Hematopoietic multipotent progenitor cell treated with erythropoietin and hydrocortisone succinate and interleukin-3 and kit ligand, for 17 days (in vitro differentiated cells): ENCODE measurements at places on chromosomes 2 and 18.
A peak's percentile ranks its signal among the peaks of the same experiment; 100 is the strongest.

GRCh38 chr2:215503381-215503780 is 67.5 kb upstream of the FN1 start:
- DNase-seq, result no peak

DNA sequence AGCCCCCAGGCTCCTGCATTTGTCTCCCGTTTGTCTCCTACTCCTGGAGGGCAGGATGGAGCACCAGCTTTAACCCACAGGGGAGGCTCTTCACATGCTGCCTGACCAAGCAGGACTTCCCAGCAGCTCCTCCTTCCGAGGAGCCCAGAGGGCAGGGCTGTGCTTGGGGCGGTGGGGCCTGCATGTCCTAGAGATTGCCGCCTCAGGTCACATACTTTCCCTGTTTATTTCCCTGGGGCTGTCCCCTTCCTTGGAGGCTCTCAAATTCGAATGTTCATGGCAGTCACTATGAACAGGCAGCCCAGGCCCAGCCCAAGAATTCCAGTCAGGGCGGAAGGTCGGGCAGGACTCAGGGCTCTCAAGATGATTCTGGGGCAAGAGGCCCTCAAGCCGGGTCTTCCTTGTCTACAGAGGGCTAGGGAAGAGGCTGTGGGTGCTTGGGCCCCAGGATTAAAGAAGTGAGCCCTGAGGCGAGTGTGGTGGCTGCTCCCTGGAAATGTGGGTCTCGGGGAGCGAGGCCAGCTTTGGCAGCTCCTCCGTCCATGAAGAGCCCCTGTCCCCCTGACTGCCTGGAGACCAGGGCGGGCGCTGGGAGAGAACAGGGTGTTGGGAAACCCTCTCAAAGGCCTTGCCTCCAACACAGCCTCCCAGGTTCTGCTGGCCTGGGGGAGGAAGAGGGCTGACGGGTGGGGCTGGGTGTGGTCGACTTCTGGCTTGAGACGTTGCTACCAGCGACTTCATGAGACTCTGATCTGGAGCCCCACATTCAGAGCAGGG is 48.9 kb upstream of the HPCAL1 start:
- DNase-seq, result no peak

DNA sequence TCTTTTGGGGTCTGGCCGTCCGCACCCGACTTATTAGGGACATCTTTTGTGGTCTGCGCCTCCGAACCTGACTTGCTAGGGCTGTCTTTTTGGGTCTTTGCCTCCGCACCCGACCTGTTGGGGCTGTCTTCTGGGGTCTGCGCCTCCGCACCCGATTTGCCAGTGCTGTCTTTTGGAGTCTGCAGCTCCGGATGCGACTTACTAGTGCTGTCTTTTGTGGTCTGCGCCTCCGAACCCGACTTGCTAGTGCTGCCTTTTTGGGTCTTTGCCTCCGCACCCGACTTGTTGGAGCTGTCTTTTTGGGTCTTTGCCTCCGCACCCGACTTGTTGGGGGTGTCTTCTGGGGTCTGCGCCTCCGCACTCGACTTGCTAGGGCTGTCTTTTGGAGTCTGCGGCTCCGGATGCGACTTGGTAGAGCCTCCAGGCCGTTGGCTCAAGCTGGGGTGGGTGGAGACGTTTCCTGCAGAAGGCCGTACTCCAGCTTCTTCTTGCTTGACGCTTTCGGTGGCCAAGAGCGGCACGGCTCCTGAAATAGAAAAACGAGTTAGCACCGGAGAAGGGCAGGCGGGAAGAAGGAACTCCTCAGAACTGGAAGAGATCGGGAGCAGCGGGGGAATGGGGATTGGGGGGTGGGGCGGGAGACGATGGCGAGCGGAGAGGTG is 498 bp downstream of the TGOLN2 start:
- DNase-seq, result peak; percentile 42

GRCh38 chr2:43178602-43179542 is 47.5 kb downstream of the ZFP36L2 start:
- DNase-seq, result peak; percentile 75

- DNase-seq, result no peak
These were observed 551.7 kb downstream of the SLC4A3 start for GRCh38 chr2:220178991-220179695.

DNA sequence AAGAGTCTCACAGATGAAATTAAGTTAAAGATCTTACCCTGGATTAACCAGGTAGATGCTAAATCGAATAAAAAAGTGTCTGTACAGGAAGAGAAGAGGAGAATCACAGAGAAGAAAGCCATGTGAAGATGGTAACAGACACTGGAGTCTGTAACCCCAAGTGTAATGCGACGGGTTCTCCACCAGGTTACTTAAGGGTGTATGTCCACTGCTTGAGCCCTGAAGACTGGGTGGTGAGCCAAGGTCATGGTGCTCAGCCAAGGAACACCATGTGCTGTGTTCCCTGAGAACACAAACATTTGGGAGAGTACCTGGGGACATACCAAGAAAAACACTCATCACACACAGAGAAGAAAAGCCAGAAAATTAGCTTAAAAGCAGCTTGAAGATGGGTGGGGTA is 8.2 kb upstream of the ACADL start:
- no peak for DNase-seq

DNA sequence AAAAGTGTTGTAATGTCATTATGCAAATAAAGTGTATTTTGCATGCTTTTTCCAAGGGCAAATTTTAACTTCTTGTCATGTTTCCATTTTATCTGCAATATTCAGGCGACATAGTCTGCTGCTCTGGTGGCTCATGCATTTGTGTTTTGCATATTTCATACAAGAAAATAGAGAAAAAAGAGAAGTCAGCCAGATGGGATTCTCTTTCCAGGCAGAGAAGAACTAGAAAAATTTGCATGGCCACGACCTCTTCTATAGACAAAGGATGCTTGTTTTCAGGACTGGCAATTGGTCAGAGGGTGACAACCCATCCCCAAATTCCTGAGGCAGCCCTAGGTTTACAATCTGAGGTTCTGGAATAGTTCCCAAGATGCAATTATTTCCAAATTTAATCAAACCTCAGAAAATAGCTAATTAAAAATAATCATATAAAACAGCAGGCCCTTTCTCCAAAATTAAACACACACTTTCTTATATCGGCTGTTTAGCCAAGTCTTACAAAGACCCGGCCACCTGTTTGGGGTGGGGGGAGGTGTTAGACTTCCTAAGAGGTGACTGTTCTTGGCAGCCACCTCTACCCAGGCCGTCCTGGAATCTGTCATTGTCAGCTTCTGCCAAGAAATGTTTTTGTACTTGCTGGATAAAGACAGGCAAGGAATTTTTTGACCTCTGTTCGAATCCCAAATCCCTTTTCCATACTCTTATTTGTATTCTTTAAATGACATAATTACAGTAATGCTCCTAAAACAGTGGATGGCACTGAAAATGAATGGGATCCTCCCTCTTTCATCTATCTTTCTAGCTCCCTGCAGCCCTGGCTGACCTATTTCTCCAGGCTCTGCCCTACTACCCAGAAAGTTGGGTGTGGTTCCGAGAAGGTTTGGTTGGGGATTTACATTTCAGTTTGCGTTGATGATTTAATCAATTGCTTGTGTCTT is 20.8 kb upstream of the SOS1 start:
- DNase-seq, result peak; percentile 54

GRCh38 chr2:73406996-73407395 is 21.4 kb downstream of the ALMS1 start:
- no peak for DNase-seq

DNA sequence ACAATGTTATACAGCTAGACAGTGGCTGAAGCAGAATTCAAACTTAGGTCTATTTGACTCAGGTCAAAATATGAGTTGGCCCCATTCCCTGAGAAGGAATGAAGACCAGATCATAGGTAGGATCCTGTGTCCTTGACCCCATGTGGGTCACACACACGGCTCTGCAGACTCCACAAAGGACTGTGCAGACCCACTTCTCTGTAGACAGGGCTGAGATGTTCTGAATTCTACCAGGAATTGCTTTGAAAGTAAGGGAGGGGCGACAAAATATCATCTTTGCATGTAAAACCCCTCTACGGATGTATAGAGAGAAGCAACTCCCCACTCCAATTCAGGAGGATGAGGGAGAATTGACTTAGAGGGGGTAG is 62.3 kb upstream of the CTIF start:
- no peak for DNase-seq

GRCh38 chr2:99609851-99610381 is 120.1 kb upstream of the REV1 start:
- DNase-seq, result no peak

DNA sequence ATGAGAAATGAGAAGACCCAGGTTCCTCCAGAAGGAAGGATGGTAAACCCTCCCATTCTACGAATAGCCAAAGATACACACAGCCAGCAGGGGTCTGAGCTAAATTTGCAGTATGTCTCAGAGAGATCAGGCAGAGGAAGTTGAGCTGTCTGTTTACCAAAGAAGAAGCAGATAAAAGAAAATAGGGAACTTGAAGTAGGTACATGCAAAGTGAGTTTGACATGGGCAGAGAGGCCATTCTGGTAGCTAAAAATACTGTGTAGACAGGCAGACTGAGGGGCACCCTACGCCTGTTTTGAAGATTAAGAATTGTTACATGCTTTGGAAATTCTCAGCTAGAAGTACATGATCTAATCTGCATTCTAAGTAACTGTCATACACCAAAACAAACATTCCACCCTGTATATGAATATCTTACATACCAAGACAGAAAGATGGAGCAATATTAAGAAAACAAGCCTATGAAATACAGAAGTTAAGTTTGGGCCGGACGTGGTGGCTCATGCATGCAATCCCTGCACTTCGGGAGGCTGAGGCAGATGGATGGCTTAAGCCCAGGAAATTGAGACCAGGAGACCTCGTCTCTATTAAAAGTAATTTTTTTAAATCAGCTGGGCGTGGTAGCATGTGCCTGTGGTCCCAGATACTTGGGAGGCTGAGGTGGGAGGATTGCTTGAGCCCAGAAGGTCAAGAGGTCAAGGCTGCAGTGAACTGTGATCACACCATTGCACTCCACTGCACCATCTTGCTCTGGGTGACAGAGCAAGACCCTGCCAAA is 157.9 kb downstream of the ANKRD44 start:
- DNase-seq, result no peak

DNA sequence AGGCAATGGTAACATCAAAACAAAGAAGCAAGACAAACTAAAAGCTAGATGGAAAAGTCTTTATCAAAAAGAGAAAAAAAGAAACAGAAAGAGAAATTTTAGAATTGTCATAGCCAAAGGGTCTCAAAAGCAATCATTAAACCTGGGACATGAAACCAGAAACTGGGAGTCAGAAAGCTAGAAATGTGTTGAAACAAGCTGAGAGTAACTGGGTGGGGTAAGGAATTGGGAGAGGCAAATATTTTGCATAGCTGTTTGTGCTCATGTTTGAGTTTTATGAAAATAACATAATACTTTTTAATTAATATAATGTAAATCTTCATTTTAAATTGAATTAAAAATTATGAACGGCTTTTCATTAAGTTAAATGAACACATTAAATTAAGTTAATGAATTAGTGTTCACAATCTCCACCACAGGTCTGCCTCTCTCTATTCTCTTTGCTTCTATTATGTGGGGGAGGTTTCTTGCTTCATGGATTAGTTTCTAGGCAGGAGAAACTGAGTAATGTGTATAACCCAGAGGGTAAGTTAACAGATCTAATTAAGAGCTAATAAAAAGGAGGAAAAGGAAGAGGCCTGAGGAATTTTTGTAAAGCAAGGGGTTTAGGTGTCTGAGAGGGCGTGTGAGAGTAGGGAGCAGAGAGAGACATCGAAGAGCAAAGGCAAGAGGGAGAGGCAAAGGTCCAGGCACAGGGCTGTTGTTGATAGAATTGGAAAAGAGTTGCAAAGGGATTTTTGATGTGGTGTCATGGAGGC is 20.0 kb upstream of the SERPINB2 start:
- DNase-seq, result no peak

DNA sequence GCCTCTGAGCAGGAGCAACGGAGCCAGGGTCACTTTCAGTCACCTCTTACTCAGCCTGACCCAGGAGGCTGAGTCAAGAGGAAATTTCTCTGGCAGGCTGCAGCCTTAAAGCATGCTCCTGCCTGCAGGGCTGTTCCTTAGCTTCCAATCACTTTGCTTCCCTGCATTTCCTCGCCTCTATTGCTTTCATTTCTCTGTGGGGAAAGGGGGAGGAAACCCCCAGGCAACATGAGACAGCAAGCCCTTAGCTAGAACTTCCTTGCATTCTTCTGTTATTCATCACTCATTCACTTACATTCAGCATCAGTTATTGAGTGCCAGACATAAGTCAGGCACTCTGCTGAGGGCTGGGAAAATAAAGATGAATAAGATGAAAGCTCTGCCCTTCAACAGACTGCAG is 13.0 kb downstream of the XDH start:
- DNase-seq, result no peak

DNA sequence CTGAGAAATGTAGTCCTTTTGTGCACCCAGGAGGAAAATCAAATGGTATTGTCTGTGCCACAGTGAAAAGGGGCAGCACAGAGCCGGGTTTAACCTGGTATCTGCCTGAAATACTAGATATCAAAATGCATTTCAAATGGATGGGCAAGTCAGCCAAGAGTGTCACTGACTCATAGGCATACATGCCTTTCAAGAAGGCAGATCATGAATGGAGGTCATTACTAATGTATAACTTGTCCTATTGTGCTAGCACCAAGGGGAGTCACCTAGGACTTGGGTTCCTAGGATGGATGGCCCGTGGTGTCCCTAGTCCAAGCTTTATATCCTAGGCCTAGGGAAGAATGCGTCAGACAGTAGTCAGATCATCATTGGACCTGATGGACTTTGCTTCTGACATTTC is 49.9 kb downstream of the TCF7L1 start:
- no peak for DNase-seq

DNA sequence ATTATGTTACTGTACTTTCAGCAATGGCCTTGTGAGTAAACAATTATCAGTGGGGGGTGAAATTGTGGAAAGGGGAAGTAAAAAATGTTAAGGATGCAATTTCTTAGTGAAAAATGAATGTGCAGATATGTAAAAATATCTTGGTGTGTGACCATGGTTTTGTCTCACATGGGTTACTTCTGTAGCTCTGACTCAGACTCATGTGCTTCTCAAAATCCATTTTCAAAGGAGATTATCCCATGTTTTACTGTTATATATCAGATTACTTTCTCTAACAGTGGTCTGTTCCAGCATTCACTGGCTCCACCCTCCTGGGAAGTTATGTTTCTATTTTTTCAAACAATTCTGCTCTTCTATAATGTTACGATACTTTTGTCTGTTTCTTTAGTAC is 298.2 kb upstream of the COL3A1 start:
- no peak for DNase-seq

GRCh38 chr2:149926149-149926548 is 338.6 kb upstream of the MMADHC start:
- no peak for DNase-seq

GRCh38 chr18:36780748-36781147 is 48.1 kb downstream of the TPGS2 start:
- no peak for DNase-seq

- no peak for DNase-seq
These were observed 1404.9 kb upstream of the SLC39A10 start for GRCh38 chr2:194252127-194252526.

DNA sequence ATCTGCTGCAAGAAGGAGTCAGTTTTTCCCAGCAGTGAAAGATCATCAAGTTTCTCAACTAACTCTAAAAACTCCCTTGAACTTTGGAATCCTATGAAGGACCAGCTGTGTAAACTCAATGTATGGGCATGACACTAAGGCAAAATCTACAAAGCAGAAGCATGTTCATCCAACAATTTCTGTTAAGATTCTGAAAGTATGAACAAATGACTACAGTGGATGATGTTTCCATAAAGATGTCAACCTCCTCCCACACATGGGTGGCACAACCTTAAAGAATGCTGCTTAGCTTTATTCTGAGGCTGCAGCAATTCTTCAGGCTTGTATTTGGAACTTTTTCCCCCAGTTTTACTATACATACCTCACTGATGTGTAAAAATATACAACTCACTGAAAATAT is 47.2 kb downstream of the WDR33 start:
- no peak for DNase-seq
